Foreskin melanocyte (primary cell): ENCODE measurements at places on chromosomes 1 and 21.

DNA sequence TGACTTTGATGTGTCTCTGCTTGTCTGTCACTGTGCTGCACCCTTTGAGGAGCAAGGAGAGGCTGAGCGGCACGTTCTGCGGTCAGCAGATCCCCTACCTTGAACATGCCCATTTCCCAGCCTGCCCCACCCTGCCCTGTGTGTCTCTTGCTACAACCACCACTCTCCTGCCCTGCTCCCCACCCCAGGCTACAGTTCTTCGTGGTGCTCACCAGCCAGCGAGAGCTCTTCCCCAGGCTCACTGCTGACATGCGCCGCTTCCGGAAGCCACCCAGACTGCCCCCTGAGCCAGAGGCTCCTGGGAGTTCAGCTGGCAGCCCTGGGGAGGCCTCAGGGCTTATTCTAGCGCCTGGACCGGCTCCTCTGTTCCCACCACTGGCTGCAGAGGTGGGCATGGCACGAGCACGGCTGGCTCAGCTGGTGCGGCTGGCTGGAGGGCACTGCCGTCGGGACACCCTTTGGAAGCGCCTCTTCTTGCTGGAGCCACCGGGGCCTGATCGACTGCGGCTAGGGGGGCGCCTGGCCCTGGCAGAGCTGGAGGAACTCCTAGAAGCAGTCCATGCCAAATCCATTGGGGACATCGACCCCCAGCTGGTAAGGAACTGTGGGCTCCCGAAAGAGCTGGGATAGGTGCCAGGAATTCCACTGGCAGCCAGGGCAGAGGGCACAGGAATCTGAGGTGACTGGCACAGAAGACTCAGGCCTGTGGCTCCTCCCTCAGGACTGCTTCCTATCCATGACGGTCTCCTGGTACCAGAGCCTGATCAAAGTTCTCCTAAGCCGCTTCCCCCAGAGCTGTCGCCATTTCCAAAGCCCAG, 5.6 kb downstream of the HYI start:
- DNase-seq, result no peak

- peak; percentile 67 for DNase-seq
Measured at GRCh38 chr1:182389619-182390047, 2.0 kb downstream of the GLUL start.

- DNase-seq, result no peak
Measured at GRCh38 chr1:8419861-8420260, 101.9 kb downstream of the SLC45A1 start.

DNA sequence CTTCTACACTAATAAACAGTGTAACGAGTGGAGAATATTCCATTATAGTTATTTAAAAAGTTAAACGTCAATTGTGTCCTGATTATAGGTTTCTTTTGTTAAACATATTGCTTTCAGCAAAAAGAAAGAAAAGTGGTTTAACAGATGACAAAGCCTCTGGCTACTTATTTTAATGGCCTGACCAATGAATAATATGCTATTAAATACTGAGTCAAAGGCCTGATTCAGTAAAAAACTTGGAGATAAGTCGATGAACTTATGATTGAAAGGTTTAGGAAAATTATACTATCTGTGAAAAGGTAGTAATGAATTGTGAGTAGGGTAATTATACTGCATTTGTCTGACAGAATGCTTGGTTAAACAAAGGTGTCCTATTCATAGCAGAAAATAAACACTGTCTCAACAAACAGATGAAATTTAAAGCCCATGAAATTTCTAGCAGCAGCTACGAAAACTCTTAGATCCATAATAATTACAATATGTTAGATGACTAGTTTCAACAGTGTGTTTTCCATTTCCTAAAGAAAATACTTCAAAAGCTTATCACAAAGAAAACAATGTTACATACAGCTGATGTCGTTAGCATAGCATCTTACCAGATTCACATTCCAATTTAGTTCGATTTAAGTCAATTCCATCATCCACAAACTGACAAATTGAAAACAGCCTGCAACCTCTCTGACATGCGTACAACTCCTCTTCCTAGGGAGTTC, 6.2 kb downstream of the TMEM59 start:
- no peak for DNase-seq

DNA sequence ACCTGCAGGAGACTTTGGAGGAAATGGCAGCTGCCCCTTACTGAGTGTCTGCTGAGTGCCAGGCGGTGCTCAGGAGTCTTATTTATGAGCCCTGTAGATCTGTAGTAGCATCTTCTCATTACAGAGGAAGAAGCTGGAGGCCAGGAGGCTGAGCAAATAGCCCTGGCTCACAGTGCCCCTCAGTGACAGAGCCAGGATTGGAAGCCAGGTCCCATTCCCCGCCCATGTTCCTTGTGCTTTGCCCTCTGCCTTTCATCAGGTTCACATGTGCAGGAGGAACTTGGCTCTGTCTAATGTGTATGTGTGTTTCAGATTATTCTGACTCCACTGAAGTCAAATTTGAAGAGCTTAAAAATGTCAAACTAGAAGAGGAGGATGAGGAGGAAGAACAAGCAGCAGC, 21.2 kb downstream of the KDM4A start:
- DNase-seq, result no peak

DNA sequence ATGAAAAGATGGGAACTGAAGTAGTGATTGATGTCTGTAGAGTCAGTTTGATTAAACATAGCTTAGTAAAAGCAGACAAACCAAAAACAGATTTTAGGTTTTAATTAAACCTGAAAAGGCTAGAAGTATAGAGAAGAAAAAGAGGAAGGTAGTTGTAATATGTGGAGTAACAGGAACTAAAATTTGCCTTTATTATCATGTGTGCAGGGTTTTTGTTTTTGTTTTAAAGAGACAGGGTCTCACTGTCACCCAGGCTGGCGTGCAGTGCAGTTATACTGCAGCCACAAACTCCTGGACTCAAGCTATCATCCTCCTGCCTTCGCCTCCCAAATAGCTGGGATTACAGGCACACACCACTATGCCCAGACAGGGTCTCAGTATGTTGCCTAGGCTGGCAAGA, 6.0 kb downstream of the TOR1AIP1 start:
- no peak for DNase-seq

DNA sequence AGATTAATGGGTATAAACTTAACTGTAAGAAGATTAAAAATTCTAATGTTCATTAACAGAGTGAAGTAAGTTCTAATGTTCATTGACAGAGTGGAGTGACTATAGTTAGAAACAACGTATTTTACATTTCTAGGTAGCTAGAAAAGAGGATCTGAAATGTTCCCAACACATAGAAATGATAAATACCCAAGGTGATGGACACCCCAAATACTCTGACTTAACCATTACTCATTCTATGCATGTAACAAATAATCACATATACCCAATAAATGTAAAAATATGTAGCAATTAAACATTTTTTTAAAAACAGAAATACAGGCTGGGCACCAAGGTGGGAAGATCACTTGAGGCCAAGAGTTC, 62.1 kb downstream of the ABL2 start:
- DNase-seq, result no peak

- no peak for DNase-seq
Measured at GRCh38 chr1:229786974-229787610, 161.0 kb downstream of the URB2 start.

DNA sequence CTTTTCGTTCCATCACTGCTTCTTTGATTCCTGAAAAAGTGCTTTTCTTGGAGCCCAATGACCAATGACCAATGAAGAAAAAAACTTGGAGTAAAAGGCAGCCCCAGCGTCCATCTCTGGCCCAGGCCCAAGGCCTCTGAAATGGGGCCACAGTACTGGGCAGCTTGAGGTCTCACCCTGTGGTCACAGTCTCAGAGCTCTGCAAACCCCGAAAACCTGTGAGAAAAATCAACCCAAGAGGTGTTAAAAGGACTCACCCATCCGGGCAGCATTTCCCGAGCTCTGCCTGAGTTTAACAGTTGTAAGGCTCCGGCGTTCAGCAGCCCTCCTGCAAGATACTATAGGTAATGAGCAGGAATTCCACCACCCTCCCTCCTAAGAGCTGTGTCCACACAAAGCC, 2.1 kb upstream of the EFHD2 start:
- DNase-seq, result no peak

DNA sequence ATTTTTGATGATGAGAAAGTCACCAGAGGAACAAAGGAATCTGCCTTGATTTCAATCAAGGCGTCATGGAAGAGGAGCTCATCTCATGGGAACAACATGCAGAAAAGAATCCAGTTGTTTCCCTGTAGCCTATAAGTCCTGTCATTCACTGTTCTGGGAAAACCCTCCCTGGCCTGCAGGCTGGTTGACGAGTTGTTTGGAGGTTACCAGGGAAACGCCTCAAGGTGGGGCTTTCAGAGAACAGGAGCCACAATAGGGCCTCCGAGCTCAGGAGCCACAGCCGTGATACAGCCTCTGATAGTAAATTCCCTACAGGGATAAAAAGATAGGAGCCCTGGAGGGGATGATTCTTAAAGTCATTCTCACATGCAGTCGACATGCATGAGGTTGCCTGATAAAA, 135.2 kb downstream of the PSMG1 start:
- peak; percentile 11 for DNase-seq

DNA sequence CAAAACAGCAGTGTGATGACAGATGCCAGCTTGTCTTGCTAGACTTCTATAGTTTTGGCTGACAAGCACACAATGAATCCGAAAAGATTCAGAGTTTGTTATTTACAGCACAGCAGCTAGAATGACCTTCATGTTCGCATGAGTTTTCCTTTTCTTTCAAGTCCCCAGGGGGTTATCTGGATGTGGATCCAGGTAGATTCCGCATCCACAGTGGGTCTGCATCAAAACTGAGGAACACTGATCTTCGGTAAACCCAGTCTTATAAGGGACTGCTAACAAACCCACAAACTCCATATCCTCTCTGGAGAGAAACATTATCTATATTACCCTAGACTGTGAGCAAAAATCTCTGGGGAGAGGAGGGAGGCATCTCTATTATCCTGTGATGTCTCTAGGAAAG, 69.0 kb upstream of the DEPDC1 start:
- DNase-seq, result no peak

DNA sequence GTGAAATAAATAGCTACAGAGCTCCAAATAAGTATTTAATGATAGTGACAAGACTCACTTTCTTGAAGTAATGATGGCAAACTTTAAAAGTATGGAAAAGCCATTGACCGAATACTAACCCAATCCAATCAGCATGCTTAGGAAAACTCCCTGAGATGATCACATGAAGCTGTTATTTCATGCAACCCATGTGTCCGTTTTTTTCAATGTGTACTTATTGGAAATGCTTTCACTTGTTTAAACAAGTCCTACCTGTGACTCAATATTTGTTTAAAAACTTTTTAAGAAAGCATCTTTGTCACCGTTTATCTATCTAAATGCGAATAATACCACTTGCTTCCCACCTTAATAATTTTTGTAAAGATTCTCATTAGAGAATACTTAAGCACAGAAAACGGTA, 185.8 kb downstream of the NRIP1 start:
- no peak for DNase-seq

- no peak for DNase-seq
Measured at GRCh38 chr1:230172016-230172537, 105.0 kb downstream of the GALNT2 start.

DNA sequence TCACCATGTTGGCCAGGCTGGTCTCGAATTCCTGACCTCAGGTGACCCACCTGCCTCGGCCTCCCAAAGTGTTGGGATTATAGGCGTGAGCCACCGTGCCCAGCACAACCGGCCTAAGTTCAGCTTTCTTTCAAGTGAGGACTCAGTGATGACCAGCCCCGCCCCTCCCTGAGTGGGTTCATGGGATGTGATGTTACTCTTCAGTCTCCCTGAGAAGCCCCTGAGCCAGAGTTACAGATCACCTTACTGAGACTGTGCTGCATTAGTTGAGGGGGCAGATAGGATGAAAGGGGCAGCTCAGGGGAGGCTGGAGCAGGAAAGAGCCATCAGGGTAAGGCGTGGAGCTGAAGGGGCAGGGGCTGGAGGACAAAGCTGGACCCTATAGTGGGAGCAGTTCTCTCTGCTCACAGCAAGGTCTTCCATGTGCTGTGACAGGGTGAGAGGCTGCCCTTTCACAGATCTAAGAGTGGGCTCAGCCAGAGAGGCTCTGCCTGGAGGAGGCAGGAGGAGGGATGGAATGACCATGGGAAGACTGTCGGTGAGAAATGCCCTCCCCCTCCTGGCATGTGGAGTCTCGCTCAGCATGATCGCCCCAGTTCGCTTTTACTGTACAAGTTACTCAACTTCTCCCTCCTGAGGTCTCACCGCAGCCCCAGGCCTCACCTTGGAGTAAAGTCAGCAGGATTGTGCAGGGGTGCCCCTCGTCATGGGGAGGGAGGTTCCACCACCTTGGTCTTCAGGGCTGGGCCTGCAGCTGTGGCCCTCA, 13.4 kb downstream of the SH2D2A start:
- no peak for DNase-seq

- no peak for DNase-seq
Measured at GRCh38 chr21:34086887-34087306, 13.5 kb downstream of the MRPS6 start.

- no peak for DNase-seq
Measured at GRCh38 chr1:66712839-66713238, 39.4 kb upstream of the DYNLT5 start.

DNA sequence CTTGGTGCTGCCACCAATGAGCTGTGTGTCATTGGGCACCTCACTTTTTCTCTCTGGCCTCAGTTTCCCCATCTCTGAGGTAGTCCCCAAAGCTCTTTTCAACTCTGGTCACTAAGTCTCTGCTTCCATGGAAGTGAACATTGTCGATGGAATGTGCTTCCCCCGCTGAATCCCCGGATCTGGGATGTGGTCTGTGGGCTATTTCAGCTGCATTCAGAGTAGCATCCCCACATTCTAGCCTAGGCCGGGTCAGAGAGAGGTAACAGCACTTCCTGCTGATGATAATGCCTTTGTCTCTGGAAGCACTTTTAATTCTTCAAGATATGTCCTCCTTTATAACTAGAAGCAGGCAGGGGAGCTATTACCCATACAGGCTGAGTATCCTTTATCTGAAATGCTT, 29.8 kb downstream of the RASSF5 start:
- no peak for DNase-seq

DNA sequence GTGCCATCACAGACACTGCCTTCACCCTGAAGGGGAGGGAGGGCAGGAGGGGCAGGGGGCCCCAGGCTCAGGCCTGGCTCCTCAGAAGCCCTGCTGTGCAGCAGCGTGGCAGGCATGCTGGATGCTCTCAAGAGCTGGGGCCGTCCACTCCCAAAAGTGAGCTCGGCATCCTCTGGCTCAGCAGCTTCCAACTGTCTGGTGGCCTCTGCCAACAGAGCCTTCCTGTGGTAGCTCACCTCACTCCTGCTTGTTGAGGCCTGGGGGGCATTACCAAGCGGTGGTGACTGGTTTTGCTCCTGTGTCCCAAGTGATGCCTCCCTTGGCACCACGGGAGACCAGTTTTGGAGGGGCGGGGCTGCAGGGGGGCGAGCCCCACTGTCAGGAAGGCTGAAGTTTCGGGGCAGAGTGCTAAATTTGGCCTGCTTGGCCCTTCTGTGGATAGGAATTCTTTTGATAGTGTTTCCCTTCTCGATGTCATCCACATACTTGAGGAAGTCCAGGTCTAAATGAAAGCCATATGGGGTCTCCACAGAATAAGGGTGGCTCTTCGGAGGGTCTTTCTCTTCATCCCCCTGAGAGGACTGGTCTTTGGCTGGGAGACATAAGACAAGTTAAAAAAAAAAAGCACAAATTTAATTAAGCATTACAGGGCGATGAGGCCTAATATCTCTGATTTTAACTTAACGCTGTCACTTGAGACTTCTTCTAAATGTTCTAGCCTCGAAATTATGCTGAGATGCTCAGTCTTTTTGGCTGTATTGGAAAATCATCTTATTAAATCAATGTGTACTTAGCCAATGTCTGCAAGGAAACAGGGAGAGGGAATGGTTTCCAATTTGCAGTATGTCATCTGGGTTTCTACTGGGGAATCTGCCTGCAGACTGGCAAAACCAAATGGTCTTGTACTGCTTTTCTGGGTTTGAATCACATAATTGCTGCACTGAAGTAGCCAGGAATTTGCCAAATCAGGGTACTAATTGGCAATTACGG, 44.4 kb downstream of the KANK4 start:
- DNase-seq, result no peak
